ENCODE measurements at places on chromosomes 12 and 14.

DNA sequence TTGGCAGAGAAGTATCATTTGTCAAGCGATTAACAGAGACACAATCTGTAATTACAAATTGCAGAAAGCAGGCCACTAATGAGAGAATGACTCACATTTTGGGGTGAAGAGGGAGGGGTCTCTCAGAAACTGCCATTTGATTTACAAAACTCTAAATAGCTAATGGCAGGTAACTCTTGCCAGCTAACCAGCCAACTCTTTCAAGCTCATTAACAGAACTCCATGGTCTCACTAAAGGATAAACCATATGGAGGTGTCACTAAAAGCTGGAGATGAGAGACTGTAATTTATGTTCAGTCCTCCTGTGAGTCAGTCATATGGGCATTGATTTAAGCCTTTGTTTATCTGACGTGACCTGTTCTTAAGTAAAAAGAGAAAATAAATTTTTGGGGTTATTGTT lies 336.4 kb downstream of the FOXG1 start:
- no peak for DNase-seq

- DNase-seq = no peak
Observed at GRCh38 chr12:14395074-14395778, 29.7 kb downstream of the ATF7IP start.

GRCh38 chr14:77721437-77721836 lies 13.5 kb downstream of the SLIRP start:
- DNase-seq = no peak

DNA sequence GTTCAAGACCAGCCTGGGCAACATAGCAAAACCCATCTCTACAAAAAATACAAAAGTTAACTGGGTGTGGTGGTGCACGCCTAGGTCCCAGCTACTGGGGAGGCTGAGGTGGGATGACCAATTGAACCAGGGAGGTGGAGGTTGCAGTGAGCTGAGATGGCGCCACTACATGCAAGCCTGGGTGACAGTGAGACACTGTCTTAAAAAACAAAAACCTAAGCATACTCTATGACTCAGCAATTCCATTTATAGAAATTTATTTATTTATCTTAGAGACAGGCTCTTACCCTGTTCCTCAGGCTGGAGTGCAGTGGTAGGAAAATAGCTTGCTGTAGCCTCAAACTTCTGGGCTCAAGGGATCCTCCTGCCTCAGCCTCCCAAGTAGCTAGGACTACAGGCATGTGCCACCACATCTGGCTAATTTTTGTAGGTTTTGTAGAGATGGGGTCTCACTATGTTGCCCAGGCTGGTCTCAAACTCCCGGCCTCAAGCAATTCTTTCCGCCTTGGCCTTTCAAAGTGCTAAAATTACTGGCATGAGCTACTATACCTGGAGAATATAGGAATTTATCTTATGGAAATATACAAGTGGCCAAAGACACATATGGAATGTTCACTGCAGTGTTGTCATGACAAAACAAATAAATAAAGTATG lies 43.3 kb downstream of the NCKAP5L start:
- DNase-seq = no peak

- no peak for DNase-seq
Observed at GRCh38 chr12:131606218-131606901, 104.5 kb upstream of the SFSWAP start.
